Activated naive CD8-positive, alpha-beta T cell treated with anti-CD3 and anti-CD28 coated beads, Interleukin-2, amount 50 U/mL, for 24 hours (primary cell): ENCODE measurements at places on chromosomes 1 and 21.

DNA sequence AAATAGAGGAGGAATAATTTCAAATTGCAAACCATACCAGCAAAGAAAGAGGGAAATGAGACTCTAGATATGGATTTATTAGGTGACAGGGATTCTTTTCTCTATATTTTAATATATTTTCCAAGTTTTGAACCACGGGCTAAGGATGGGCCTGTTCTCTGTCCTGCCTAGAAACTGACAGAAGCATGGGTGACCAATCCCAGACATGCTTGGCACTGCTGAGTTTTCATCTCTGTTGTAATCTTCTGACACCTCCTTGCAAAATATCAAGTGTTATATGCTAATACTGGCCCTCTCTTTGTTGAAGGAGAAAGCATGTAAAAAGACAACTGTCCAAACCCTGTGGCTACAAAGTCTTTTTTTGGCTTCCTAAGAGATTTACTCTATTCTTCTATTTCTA is 774 bp upstream of the ANGPTL7 start:
- H3K4me3 ChIP-seq = no peak overlapping the region
- peaks cover 14% of the 10 kb centered on the region for H3K36me3 ChIP-seq
- DNase-seq = no peak
- no peaks in the 10 kb centered on the region for H3K27me3 ChIP-seq
- no peak overlapping the region for H3K27ac ChIP-seq
- no peaks in the 10 kb centered on the region for H3K4me1 ChIP-seq

GRCh38 chr1:78177708-78178270 is 132.0 kb downstream of the GIPC2 start:
- no peak overlapping the region for H3K27ac ChIP-seq
- H3K4me3 ChIP-seq = no peak overlapping the region
- DNase-seq = no peak

DNA sequence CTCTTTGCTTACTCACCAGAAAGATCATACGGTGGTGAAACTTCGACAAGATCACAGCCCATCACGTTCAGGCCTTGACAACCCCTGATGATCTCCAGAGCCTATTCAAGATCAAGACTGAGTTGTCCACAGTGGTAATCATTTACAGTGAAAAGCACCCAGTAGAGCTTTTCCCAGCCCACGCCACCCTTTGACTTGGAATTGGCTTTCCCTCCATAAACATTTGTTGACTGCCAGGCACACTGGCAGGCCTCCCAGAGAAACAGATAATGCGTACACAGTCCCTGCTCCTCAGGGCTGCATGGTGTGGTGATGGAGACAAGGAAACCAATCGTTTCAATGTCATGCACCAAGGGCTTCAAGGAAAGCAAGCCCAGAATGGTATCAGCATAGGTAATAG is 10.1 kb downstream of the AGMAT start:
- no peaks in the 10 kb centered on the region for H3K27me3 ChIP-seq
- DNase-seq = no peak
- no peak overlapping the region for H3K4me3 ChIP-seq

GRCh38 chr1:182754087-182754486 is 35.5 kb upstream of the NPL start:
- H3K27ac ChIP-seq = no peak overlapping the region
- no peaks in the 10 kb centered on the region for H3K4me1 ChIP-seq
- DNase-seq = no peak
- peaks cover 21% of the 10 kb centered on the region for H3K27me3 ChIP-seq
- no peaks in the 10 kb centered on the region for H3K36me3 ChIP-seq

- H3K27me3 ChIP-seq = peaks cover 7% of the 10 kb centered on the region
- no peaks in the 10 kb centered on the region for H3K4me1 ChIP-seq
- no peaks in the 10 kb centered on the region for H3K36me3 ChIP-seq
- no peak for DNase-seq
- H3K27ac ChIP-seq = no peak overlapping the region
These were observed 141.3 kb downstream of the FCRL5 start for GRCh38 chr1:157411064-157411463.

GRCh38 chr1:26164861-26165842 is 3.6 kb downstream of the C1orf232 start:
- peaks cover 10% of the 10 kb centered on the region for H3K4me1 ChIP-seq
- DNase-seq = no peak
- no peak overlapping the region for H3K4me3 ChIP-seq

DNA sequence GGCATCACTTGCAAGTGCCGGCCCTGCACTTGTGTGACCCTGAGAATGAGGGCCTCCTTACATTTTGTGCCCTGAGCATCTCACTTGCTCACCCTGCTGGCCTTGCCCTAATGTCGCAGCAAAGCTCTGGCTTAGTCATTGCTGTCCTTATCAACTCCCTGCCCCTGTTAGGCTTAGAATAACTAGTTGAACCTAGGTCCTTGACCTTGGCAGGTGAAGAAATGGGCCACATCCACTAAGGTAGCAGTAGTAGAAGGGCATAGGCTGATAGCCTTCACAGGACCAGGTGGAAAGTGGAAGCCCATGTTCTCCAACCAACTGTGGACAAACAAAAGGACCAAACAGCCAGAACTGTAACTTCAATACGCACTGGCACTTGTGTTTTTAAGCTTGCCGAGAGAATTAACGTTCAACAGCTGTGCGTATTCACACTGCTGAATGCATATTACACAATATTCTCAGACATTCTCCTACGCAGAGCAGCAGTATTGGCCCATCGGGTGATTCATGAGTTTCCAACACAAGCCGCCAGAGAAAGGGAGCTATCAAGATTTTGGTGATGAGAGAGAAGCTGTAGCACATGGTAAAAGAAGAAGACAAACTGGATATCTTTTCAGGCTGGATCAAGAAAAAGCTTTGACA is 27.7 kb upstream of the PTGFRN start:
- H3K36me3 ChIP-seq = no peaks in the 10 kb centered on the region
- H3K27ac ChIP-seq = no peak overlapping the region
- no peak overlapping the region for H3K4me3 ChIP-seq
- no peaks in the 10 kb centered on the region for H3K27me3 ChIP-seq
